ENCODE measurements at places on chromosomes 5 and 9.

- no peak for DNase-seq
Measured at GRCh38 chr5:87661784-87662566, 249.2 kb upstream of the CCNH start.

GRCh38 chr5:171524466-171524865 is 105.0 kb downstream of the FGF18 start:
- DNase-seq = no peak

- no peak for DNase-seq
Measured at GRCh38 chr5:63085561-63085960, 506.9 kb downstream of the LRRC70 start.

DNA sequence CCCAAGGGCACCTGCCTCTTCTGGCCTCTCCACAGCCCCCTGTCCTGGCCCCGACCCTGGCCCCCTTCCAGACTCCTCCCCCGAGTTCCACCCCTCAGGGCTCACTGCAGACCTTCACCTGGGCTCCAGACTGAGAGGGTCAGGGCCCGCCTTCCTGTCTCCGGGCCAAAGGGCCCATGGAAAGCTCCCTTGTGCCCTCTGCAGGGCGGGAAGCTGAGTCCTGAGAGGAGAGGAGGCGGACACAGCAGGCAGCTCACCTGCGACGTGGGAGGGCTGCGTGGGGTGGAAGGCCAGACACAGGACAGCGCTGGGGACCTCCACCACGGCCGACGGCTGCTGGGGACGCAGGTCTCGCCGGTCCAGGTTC is 20.6 kb downstream of the DYNC2I2 start:
- DNase-seq = no peak

DNA sequence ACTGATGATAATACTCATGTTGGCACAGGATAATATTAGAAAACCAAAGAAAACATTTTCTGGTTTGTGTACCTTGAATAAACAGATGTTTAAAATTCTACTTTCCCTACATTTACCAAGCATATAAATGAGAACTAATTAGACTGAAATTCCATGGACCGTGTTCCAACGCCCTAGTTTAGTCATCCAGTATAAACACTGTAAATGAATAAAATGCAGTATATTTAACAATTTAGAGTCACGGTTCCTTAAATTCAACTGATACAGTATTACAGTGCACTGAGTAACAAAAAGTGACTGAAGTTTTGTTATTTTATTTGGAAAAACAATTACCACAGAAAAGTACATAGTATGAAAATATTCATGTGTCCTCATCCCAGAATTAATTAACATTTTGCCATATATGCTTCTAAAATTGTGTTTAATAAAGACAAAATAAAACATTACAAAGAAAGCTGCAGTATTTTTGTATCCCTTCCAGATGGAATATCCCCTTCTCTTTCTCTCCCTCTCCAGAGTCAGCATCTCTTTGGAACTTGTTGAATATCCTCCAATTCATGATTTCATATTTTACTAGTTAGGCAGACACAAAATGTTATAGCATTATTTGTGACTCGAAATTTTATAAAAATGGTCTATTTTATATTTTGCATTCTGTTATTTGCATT is 112.5 kb downstream of the HMHB1 start:
- DNase-seq = no peak

DNA sequence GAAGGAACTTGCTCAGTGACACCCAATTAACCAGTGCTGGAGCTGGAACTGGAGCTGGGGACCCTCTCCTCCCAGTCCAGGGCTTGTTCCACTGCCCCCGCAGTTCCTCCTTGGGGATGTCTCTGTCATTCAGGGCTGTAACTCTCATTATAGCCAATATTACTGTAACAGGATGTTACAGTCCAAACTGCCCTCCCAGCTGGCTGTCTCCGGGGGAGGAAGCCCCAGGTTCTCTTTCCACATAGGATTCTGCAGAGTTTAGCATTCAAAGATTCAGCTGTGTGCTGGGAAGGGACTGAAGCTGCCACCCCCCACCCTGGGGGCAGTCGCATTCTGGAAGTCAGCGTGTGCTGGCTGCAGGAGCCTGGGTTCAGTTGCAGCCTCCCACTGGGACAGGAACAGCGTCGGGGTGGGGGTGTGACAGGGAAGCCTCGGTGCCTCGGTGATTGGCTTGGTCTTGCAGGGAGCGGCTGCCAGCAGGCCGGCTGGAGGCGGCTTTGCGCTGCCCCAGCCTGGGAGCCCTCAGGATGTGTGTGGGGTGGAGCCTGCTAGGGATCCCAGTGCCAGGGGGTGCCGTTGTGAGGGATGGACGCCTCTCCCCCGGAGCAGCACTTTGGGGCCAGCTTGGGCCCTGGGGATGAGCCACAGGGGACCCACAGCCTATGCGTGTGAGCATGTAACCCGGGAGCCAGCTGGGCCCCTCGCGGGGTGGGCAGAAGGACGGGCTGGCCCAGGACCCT is 101.1 kb downstream of the RGS3 start:
- no peak for DNase-seq

- no peak for DNase-seq
Measured at GRCh38 chr5:52710310-52710971, 77.3 kb upstream of the ITGA1 start.

DNA sequence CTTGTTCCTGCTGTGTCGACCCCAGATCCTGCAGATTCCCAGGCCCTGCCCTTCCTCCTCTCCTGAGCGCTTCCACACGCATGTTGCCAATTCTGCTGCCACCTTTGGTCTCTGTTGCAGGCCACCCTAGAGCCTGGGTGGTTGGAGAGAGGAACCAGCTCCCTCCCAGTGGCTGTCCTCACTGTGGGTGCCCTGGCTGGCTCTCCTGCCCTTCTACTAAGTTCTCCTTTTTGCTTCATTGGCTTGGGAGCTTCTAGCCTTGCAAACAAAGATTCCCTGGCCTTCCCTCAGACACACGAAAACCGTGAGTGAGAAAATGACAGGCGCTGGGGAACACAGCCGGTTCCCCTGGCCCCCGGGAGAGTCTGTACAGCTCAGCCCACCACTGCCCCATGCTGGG is 14.2 kb upstream of the NCS1 start:
- no peak for DNase-seq

- DNase-seq = no peak
Measured at GRCh38 chr5:14976486-14976885, 104.9 kb upstream of the ANKH start.

Measured in RKO (cell line).